HuH-7 (cell line): ENCODE measurements at places on chromosomes 4 and X.
A peak's percentile ranks its signal among the peaks of the same experiment; 100 is the strongest.

DNA sequence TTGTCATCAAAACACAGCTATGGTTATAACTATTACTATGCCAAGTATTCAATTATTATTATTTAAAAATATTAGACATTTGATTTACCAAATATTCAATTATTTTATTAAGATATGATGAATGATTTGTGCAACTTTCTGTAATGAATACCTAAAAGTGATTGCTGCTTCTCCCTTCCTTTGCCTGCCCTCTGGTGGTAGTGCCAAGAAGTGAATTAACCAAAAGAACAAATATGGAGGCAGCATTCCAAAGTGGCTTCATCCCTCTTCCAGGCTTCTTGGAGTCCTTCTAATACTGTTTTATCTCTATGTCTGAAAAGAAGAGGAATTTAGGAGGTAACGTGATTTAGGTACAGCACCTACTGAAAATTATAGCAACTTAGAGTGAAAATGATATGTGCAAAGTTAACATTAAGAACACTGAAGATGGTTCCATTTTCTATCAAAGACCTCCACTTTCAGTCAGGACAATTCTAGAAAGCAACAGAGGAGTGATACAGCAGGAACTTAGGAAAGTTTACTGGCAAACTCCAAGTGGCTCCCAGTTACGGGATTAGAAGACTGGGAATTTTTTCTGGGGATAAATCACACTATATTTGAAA, 43.0 kb downstream of the ENPEP start:
- no peak for DNase-seq

- DNase-seq: no peak
Measured at GRCh38 chr4:138707746-138708677, 307.6 kb upstream of the NOCT start.

GRCh38 chrX:129653971-129654651, 645 bp downstream of the APLN start:
- peak; percentile 49 for DNase-seq

DNA sequence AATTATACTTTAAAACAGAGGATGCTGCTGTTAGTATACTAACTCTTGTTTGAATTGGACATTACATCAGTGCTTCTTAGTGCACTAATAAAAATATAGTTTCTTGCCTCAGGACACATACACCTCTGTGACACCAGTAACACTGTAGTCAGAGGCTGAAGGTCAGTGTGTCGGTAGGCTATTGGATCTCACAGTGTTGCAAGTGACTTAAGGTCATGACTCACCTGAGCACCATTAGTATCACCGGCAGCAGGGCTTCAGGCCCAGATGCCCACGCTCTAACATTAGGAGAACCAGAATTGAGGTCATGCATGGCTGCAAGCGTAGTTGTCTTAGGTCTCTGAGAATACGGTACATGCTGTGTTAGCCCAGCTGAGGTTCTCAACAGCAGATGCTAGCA, 15.2 kb downstream of the ETDC start:
- DNase-seq: no peak

- no peak for DNase-seq
Measured at GRCh38 chrX:120310861-120311726, at the start of gene TMEM255A. Gene TMEM255A, minus strand, starts transcription at chrX:120311461. Its CDS starts 152 bp downstream, at chrX:120311309.

GRCh38 chrX:132411310-132411977, 77.4 kb downstream of the MBNL3 start:
- DNase-seq: no peak

DNA sequence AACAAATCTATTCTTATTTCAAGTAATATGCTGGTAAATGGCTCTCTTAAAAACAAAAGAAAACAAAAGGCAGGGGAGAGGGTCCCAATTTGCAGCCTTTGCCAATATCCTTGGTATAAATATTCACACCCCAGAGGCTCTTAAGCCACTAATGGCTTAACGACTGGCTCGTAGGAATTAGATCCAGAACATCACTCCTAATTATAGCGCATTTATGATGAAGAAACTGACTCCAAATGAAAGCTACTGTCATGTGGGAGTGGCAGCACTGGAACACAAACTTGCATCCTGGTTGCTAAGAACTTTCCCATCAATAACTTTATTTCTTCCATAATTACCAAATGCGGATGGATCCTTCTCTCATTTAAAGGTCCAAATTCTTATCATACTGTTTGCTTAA, 138.7 kb downstream of the FRYL start:
- no peak for DNase-seq

DNA sequence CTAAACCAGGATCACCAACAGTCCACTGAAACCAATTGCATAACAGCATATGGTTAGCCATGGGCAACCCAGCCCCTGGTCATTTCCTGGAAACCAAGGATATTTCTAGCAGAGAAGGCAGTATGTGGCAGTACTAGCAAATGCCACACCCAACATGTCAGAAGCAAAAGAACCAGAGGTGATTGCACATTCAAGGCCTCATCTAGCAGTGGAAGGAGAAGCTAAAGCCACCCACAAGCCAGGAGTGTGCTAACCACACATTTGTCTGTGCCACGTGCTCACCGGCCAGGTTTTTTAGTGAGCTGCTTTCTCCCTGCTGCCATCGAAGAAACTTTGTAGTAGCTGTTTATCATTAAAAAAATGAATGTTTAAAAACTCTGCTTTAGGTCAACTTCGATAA, 42.0 kb downstream of the TEC start:
- no peak for DNase-seq

DNA sequence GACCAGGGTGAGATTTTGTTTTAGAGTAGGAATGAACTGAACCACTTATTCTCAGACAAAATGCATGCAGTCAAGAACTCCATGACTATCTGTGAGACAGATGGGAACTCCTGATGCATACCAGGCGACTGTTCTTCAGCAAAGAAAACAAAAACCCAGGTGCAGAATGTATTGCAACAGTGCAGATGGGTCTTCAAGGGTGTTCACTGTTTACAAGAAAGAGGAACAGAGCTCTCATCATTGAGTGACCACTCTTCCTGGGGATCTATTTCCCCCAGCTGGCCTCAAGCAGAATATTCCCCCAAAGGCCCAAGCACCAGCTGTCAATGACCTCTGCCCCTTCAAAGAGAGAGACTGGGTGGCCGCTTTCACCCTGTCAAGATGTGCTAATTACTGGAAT, 39.7 kb upstream of the BMP3 start:
- no peak for DNase-seq

- peak; percentile 14 for DNase-seq
Measured at GRCh38 chrX:40197071-40197470, 99.3 kb upstream of the BCOR start.

DNA sequence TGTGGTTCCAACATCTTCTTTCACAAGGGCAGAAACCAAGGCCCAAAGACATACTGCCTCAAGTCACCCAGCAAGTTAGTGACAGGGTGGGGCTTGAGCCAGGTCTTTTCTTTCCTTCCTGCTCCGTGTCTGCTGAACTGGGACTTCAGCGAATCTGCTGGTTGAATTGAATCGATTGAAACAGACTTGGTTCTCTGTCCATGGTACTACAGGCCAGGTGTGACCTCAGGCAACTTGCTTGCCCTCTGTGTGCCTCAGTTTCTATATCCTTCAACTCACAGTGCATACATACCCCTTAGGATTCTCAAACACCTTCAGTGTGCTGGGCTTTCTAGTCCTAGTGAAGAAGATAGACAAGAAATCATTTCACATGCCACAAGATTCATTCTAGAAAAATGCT, 2.0 kb upstream of the ABLIM2 start:
- DNase-seq: no peak

- DNase-seq: no peak
Measured at GRCh38 chr4:26905172-26905571, 44.5 kb downstream of the STIM2 start.

DNA sequence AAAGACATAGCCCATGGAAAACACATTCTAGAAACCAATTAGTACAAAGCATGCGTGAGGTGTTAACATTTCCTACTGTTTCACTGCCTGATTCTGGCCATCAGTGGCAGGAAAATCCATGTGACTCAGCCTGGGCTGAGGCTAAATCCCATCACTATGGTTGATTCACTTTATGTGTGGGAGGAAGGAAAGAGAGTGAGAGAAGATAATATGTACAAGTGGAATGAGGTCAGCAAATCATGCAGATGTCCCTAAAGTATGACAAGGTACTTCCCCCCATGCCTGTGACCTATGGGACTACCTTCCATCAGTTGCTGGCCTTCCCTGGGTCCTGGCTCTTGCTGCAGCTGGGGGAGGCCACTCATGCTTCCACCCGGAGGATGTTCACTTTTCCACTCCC, 64.2 kb upstream of the MAP3K15 start:
- DNase-seq: no peak

- no peak for DNase-seq
Measured at GRCh38 chrX:71215338-71215912, 7.6 kb upstream of the GJB1 start.

DNA sequence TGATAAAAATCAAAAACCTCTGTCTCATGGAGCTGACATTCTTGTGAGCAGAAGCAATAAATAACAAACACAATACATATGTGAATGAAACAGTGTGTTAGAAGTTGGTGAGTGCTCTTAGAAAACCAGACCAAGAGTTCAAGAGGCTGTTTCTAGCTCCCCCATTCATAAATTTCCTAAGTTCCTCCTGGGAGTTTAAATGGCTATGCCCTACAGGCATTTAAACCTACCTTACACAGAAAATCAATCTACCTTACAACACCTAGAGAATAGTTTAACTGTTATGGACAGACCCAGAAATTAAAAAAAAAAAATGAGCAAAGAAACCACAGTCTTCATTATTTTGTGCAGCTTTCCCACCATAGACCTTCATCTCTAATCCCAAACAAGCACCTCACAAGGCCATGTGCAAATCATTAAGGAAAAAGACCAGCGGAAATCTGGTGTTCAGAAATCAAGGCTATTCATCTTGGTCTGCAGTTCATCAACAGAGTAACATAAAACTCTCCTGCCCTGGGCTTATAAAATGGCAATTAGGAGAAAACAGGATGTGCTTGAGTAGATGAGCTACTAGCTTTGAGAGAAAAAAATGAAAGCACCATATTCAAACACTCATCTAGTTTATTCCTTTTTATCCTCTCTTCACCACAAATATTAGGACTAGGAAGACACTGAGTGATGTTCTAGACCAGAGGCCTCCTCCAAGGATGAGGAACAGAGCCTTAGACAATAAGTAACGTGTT, 147.2 kb downstream of the SHROOM3 start:
- DNase-seq: no peak

- DNase-seq: no peak
Measured at GRCh38 chrX:17369309-17369708, 5.7 kb upstream of the NHS start.

DNA sequence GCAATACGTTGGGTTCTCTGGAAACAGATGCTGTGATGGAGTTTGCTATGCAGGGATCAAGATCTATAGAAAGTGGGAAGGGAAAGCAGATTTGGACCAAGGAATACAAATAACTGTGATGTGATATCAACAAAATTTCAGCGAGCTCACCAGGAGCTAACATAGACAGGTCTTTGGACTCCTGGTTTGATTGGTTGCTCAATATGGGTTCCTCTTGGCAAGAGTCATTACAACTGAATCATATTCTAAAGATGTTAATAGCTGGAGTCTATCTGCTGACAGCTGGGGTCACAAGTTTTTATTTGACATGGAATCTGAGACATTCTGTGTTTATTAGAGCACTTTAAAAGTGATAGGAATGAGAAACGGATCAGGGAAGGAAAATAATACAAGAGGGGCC, 637.6 kb upstream of the GNPDA2 start:
- no peak for DNase-seq

DNA sequence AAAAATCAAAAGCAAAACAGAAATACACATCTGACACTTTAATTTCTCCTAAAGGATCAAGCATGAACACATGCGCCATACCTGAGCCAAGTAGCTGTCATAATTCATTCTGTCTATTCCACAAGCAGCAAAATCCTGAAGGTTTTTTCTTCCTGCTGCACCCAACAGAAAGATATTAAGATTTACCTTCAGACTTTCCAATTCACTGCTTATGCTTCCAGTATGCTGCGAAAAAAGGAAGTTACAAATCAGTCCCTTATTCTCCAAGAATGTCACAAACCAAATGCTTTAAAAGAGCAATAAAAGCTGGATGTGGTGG, 29.2 kb upstream of the FGFBP2 start:
- DNase-seq: no peak

DNA sequence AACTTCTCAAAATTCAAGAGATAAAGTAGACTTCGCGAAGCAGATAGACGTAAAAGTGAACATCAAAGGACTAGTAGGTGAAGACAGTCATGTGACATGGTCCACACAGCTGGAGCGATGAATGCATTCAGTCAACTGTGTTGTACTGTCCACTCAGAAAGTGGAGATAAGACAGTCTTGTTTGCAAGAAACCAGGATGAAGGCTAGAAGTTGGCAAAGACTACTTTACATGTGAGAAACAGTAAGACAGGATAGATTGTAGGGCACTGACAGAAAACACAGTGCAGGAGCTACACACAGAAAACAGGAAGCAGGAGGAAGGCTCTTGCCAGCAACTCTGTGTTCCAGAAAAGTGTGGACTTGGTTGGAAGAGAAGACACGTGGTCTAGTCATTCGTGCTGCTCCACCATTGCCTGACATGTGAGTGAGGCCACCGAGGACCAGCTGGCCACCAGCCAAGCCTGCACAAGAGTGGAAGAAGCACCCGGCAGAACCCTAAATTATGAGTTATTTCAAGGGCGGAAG, 78.9 kb downstream of the FAT1 start:
- no peak for DNase-seq

DNA sequence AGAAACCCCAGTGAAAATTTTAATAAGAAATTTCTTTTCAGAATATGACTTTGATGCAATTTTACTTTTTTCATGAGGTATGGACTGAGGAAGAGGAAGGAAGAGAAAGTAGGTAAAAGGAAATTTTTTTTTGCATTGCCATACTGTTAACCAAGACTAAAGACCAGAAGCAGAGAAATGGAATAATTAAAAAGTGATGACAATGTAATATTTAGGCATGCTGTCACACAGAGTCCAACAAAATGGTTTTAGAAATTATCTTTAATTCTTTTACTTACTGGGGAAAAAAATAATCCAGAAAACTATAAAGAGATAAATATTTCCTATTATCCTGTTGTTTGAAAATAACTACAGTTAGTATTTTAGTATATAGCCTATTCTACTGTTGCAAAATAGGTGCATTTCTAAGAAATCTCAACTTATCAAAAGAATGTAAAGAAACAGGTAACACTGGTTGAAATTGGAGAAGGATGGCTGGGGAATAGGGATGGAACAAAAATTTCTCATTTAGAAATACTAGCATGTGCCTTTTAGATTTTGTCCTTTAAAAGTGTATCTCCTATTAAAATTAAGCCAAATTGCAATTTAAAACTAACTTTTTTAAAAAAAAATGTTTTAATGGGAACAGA, 92.6 kb downstream of the ANXA3 start:
- no peak for DNase-seq

DNA sequence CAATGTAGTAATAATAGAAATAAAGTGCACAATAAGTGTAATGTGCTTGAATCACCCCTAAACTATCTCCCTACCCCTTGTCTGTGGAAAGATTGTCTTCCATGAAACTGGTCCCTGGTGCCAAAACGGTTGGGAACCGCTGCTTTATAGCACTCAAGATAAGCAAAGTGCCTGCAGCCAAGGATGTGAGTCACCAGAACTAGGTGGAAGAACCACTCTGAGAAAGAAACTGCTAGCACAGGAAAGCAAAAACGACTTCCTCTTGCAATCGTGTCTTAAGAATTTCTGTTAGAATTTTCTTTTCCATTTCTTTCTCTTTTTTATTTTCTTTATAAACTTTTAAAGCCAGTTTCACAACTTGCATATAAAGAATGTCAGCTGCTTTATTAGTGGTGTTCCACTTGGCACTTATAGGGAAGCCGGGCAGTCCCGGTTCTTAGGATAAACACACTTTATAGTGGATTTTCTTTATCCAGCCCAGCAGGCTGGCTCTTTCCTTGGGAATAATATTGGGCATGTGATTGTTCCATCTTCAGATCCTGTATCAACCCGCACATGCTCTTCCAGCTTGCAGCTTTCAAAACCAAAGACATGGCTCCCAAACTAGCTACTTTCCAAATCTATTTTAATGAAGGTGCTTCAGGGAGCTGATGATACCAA, 32.3 kb upstream of the CXCL8 start:
- DNase-seq: no peak
